Stimulated activated CD4-positive, alpha-beta T cell treated with anti-CD3 and anti-CD28 coated beads, TNF-alpha, amount 100 ng/mL, for 4 hours (primary cell): ENCODE measurements at places on chromosomes 12 and 14.

DNA sequence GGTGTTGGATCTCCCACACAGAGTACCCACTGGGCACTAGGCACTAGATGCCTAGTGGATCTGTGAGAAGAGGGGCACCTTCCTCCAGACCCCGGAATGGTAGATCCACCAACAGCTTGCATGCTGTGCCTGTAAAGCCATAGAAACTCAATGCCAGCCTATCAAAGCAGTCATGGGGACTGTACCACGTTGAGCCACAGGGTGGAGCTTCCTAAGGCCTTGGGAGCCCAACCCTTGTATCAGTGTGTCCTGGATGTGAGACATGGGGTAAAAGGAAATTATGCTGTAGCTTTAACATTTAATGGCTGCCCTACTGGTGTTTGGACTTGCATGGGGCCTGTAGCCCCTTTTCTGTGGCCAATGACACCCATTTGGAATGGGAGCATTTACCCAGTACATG lies 1024.9 kb downstream of the TMEM121 start:
- no peak for DNase-seq

GRCh38 chr14:55430024-55430690 lies 10.3 kb downstream of the TBPL2 start:
- DNase-seq = no peak

GRCh38 chr14:103033681-103034096 lies 23.7 kb downstream of the CDC42BPB start:
- no peak for DNase-seq

- no peak for DNase-seq
Observed at GRCh38 chr12:90229407-90230170, 521.0 kb upstream of the ATP2B1 start.

DNA sequence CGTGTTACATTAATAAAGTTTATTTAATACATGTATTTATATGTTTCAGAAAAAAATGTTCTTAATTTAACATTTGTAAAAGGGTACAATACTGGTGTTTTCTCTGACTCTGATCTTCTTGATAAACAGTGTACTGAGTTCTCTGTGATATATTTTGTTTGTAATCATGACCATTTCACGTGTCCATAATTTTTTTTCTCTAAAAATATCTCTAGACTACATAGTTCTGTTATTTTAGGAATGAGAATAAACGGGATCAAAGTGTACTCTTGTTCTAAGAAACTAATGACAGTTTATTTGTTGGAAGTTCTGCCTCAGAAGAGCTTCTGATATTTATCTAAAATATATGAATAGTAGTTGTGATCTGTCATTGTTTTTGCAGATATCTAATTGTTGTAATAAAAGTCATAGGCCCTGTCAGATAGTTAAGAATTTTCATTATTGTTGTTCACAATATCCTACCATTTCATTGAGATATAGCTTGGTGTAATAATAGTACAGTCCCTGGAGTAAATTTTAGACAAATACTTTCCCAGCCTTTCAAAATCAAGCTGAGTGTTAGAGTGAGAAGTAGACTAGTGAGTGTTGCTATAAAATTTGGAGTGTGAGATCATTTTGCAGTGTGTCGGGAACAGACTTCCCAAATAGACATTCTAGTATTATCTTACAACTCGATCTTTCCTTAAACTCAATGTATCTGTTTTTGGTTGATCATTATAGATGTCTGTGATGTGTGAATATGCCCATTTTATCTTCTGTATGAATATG lies 86.2 kb downstream of the ERC1 start:
- DNase-seq = no peak

DNA sequence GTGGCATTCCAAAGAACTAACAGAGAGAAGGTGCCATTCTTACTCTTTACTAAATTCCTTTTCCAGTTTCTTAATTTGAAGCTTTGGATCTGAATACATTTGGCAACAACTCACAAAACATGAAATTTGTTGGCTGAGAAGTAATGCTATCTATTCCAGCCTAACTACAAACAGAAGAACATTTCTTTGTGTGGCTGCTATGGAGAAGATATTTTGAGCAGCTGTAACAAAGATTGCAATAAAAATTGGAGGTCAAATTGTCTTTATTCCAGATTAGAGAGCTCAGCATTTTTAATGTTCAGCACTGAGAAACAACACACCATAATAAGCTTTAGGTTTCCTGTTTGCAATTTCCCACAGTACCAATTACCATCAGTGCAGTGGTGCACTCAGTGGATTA lies 835.8 kb upstream of the FLRT2 start:
- DNase-seq = no peak

DNA sequence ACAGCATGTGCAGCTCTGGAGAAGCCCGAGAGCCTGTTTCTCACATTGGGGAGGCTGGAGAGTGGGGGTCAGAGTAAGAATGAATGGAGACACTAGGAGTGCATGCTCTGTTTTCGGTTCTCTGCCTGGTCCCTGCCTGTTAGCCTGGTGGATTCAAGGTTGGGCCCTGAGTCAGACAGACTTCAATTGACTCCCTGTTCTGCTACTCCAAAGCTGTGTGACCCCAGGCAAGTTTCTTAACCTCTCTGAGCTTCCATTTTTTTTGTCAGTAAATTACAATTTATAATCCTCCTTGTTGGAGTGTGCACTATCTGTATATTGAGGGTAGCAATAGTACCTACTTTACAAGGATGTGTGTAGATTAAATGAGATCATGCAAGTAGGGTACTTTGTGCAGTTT lies 102.6 kb upstream of the ESRRB start:
- no peak for DNase-seq

DNA sequence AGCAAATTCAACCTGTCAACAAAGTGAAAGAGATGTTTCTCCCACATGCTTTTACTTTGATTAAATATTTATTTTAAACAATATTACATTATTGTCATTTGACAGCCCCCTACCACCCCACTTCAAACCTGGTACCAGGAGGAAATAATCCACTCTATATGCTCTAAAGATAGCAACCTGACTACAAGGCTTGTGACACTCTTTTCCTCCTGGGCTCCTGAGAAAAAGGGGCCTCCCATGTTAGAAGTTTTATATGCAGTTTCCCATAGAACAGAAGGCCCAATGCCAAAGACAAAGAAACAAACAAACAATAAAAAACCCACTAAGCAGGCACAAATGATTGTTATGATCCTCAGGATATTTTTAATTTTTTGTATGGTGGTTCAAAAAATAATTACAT lies 73.6 kb downstream of the RPS29 start:
- no peak for DNase-seq

GRCh38 chr14:72513965-72514659 lies 379.8 kb downstream of the DPF3 start:
- DNase-seq = no peak

DNA sequence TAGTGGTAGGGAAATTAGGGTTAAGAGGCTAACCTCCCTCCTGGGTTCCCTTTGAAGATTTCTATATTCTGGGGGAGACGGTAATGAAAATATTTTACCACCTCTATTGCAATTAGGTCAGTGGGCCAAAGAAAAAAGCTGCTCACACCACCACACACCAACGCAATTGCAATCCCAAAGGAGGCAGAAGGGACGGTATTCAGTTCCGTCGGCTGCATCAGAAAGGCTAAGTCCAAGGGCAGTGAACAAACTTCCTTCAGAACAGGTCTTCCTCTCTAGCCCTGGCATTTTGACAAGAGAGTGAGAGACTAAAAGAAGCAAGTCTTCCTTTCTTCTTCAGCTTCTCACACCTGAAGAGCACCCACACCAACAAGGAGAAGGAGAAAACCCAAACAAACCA lies 51.2 kb downstream of the OTX2 start:
- no peak for DNase-seq

DNA sequence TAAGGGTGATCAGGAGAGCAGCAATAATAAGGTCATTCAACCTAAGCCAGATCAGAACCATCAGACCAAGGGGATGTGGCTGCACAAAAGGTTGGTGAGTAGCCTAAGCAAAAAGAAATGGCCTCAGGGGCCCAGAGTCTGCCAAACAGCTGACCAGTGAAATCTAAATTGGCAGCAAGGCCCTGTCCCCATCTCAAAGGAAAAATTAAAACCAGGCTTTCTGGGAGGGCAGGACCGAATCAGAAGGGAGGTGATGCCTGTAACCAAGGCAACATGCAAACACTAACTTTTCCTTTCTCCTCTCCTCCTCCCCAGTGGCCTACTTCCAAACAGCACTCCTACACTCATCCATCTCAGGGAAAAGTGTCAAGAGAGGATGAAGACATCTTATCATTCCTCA lies 256.4 kb downstream of the NUAK1 start:
- DNase-seq = no peak

DNA sequence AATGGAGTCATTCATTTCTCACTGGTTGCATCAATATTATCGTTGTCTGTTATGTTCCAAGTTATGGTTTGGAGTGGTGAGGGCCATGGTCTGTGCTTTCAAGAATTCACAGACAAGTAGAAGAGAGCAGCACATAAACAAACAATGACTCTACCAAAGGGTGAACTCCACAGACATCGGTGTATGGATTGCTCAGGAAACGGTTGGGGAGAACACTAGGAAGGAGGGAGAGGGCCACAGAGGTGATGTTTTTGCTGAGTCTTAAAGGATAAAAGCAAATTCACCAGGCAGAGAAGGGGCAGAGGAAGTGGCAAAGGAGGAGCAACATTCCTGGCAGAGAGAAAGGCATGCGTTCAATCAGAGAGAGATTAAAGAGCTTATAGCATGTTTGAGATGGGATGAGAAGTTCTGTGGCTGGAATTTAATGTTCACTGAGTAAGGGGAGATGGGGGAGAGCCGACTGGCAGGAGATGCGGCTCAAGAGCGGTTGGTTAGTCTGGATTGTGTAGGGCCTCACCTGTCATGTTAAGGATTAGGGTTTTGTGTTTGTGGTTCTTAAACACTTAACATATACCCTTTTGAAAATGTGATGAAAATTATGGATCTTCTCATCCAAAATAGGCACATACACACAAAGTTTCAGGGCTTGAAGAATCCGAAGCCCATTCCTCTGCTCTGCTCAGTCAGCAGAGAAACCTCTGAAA lies 42.3 kb upstream of the FRMD6 start:
- no peak for DNase-seq

DNA sequence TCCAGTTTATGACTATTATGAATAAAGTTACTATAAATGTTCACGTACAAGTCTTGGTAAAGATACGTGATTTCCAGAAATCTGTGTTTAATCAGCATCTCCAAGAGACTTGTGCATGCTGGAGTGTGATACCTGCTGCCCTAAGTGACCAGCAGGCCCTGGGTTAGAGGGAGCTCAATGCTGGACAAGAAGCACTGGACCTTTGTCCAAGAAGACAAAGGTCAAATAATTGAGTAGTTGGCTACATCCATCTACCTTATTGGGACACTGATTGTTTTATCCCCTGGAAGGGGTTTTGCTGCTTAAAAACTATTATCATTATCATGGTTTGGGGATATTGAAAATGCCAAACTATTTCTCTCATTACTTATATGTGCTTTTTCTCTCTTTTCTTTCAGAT lies 37.0 kb upstream of the CHST11 start:
- DNase-seq = no peak

DNA sequence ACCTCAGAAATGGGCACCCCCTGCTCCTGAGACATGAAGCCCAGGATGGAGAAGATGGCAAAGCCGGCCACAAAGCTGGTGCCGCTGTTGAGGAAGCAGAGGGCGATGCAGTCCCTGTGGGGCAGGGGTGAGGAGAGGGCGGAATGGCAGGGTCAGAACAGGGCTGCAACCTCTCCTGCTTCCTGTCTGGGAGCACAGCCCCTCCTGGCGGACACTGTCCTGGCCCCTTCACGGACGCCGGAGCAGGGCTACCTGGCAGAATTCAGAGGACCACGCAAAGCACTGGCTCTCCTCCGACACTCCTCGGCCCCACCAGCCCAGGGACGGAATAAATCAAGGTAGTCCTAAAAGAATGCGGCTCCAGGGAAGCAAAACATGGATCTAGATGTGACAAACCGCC lies 12.4 kb upstream of the SLC6A12 start:
- no peak for DNase-seq

GRCh38 chr12:106271575-106272505 lies 24.0 kb upstream of the CKAP4 start:
- DNase-seq = no peak

DNA sequence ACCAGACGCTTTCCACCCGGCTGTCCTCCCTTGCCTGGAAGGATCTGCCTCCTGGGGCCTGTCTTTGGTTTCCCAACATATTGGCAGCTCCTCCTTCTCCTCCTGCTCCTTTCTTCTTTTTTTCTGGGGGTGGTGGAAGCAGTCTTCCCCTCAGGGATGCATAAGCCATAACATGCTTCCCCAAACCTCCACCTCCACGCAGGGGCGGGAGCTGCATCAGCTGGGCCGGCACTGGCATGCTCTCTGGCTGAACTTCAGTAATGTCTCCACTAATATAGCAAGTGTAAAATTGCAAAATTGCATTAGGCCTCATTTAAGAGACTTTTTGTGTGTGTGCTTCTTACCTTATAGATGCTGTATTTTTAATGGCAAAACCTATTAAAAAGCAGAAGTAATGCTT lies 58.6 kb downstream of the GLT1D1 start:
- no peak for DNase-seq

GRCh38 chr14:91835920-91836843 lies 31.2 kb downstream of the TC2N start:
- DNase-seq = peak; percentile 86

DNA sequence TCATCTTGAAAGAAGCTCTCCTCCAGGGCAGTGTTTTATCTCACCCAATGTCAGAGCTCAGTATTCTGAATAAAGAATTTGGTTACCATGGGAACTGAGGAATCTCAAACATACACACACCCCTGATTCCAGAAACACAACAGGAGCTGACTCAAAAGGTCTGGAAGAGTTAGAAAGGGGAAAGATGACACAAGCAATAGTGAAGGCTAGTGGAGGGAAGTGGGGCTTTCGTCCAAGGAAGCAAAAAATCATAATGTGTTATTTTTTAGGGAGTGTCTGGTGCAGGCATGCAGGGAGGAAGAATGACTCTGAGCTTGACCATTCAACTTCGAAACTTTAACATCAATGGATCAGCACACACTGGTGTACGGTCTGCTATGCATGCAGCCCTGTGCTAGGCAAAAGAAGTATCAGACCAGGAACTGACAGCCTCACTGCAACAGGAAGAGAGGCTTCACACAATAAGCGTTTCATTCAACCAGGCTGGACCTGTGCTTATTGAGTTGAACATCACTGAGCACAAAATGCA lies 20.3 kb downstream of the HEBP1 start:
- no peak for DNase-seq

- DNase-seq = no peak
Observed at GRCh38 chr14:90499121-90499520, 102.3 kb downstream of the CALM1 start.

GRCh38 chr12:46259071-46259470 lies 9.8 kb downstream of the SLC38A1 start:
- DNase-seq = no peak

DNA sequence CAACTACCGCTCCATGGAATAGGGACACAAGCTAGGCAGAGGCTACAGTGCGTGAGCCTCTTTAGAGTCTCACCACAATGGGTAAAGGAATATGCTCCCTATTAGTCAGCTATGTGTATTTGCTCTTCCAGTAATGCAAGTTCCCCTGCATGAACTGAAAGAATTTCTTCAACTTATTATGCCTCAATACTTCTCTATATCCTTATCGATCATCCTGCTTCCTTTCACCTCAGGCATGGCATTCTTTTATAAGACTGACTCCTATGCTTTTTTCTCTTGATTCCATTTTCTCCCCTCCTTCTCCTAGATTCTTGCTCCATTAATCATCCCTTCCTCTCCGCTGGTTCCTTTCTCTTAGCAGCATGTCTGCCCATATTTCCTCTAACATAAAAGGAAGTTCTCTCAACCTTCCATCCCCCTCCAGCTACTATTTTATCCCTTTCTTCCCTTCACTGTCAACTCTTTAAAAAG lies 94.5 kb upstream of the CPM start:
- no peak for DNase-seq
